HS-5 (cell line): ENCODE measurements at places on chromosomes 4 and X.

- DNase-seq, result no peak
These were observed 227.4 kb downstream of the HS3ST1 start for GRCh38 chr4:11201256-11201655.

DNA sequence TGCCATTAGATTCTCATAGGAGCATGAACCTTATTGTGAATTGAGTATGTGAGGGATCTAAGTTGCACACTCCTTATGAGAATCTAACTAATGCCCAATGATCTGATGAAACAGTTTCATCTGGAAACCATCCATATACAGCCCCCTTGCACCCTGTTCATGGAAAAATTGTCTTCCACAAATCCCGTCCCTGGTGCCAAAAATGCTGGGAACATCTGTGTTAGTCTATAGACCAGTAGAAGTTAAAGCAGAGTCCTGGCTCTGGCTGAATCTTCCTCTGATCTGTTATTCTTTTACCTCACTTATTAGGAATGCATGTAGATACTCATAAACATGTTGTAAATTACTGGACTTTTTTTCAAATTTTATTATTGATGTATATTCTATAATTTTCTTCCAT is 29.2 kb downstream of the SULT1B1 start:
- DNase-seq, result no peak

- no peak for DNase-seq
These were observed 50.4 kb downstream of the C4orf50 start for GRCh38 chr4:5967783-5968182.

- no peak for DNase-seq
These were observed 205.3 kb downstream of the ARAP2 start for GRCh38 chr4:36039026-36039425.

DNA sequence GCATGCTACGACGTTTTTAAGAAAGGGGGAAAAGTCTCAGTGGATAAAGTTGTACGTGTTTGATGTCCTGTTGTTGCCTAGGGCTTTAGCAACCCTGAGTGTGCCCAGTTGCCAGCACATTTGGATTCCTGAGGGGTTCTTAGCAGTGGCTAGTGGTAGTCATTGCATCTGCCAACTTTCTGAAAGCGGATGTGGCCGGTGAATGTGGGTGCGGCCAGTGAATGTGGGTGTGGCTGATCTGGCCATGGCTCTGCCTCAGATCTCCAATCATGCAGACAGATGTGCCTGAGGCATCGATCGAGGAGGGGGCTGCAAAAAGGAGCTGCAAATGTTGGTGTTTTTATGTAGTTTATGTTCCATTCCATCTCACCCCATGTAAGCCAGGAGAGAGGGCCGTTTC is 41.5 kb upstream of the FAT1 start:
- no peak for DNase-seq

DNA sequence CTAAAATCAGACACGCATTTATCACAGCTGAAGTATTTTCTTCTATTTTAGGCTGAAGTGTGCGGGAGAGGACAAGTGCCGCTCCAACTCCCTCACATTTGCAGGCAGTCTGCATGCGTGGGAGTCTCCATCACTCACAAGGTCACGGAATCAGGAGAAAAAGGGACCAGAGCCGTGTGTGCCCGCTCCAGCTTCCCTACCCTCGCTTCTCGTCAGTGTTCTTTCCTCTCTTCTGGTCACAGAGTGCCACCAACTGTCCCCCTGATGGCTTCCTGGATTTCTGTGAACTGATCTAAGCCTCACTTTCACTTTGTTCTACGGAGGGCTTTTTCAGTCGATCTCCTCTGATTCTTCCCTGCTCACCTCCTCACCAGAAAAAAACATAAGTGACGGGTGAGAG is 407.4 kb upstream of the AADAT start:
- DNase-seq, result no peak

GRCh38 chrX:68822641-68823410 is 6.0 kb upstream of the EFNB1 start:
- DNase-seq, result no peak

DNA sequence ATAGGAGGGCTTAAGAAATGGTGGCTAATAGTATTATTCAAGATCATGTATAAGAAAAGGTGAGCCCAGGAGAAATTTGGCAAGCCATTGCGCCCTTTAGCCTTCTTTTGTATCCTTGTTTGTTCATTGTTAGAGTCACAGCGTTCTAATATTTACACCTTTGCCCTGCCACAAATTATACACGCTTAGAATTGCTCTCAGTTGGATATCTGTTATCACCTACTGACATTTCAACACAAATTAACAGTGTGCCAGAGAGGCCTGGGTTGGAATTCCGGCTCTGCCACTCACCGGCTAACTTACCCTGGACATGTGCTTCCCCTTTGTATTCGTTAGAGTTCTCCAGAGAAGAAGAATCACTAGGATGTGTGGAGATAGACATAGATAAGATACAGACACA is 148.7 kb upstream of the KIT start:
- no peak for DNase-seq

DNA sequence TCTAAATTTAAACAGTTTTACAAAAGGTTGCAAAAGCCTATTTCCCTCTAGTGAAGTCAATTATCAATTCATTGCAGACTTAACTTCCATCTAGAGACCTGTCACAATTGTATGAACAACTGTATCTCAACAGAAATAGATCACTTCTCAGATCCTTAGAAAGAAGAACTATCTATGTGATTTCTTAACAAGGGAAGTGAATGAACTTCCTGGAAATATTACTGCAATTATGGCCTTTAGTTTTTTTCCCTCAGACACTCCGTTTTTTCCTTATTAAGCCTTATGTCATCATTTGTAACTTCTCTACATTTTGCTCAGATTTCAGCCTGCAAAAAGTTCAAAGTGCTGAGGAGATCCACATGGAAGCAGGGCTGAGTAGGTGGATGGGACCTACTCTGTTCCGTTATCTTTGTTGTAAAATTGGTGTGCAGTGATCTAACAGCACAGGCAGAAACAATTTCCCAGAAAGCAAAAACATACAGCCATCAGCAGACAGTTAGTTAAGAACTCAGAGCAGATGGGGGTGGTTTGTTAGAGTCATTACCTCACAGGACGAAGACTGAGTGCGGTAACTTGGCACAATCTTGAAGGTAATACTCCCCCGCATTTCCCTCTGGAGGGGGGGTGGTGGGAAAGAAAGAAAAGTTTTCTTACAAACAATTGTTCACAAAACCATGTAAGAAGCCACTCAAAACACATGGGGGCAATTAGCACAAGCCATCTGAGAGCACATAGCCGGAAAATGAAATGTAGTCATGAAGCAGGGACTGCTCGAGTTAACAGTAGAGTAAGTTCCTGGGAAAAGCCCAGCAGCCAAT is 112.3 kb downstream of the NYX start:
- no peak for DNase-seq

DNA sequence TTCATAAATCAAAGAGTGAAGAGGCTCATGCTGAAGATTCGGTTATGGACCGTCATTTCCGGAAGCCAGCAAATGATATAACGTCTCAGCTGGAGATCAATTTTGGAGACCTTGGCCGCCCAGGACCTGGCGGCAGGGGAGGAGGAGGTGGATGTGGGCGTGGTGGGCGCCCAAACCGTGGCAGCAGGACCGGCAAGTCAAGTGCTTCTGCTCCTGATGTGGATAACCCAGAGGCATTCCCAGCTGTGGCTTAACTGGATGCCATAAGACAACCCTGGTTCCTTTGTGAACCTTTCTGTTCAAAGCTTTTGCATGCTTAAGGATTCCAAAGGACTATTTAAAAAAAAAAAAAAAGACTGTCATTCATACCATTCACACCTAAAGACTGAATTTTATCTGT is 44.0 kb upstream of the EFNB1 start:
- no peak for DNase-seq

- no peak for DNase-seq
These were observed 242.6 kb downstream of the GPC3 start for GRCh38 chrX:133742602-133743305.

DNA sequence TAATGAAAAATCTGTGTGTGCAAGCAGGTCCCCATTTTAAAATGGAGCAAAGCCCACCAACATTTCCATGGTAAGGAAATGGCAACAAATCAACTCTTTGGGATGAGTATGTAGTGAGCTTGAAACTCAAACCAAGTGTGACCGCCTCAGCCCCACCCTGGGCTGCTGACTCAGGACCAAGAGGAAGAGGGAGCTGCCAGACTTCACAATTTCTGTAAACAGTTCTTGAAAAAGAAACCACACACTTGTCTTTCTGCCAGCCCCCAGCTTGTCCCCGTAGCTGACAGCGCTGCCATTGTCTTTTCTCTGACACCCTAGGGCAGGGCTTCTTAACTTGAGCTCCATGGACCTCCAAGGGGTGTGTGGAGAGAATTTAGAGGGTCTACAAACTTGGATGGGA is 10.3 kb downstream of the RTL5 start:
- no peak for DNase-seq

DNA sequence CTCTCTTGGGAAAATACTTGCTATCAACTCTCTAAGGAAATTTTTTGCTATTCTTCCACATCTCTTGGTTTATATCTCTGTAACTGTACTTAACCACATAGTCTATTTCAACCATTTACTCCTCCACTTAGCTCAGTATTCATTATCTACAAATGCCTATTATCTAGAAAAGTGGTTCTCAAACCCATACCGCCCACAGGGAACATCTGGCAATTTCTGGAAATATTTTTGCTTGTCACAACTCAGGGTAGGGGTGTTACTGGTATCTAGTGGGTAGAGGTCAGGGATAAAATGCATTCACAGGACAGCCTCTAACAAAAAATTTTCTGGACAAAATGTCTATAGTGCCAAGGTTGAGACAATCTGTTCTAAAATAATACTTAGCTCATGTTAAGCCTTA is 14.4 kb downstream of the ATRX start:
- DNase-seq, result no peak

DNA sequence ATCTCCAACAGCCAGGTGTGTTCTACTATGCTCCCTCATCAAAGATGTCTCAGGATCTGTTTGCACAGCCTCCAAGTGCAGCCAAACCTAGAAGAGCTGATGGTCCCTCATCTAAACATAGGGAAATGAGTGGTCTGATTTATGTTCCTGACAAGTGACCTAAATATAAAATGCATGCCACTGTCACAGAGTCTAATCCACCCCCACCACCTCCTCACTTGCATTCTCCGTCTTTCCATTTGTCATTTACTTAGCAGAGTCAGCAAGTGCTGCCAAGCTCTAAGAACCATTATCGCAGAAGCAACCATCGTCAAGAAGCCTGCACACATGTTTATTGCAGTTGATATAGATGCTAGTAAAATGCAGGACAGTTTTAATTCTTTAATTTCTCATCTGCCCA is 33.1 kb upstream of the VCX3A start:
- DNase-seq, result no peak

GRCh38 chrX:18828832-18829404 is 121.5 kb downstream of the PPEF1 start:
- no peak for DNase-seq

- no peak for DNase-seq
These were observed 5.0 kb downstream of the WAS start for GRCh38 chrX:48688531-48689150.

- no peak for DNase-seq
These were observed 63.4 kb upstream of the SORBS2 start for GRCh38 chr4:185875316-185875907.

GRCh38 chr4:78612398-78613178 is 61.0 kb downstream of the ANXA3 start:
- DNase-seq, result peak; percentile 24

DNA sequence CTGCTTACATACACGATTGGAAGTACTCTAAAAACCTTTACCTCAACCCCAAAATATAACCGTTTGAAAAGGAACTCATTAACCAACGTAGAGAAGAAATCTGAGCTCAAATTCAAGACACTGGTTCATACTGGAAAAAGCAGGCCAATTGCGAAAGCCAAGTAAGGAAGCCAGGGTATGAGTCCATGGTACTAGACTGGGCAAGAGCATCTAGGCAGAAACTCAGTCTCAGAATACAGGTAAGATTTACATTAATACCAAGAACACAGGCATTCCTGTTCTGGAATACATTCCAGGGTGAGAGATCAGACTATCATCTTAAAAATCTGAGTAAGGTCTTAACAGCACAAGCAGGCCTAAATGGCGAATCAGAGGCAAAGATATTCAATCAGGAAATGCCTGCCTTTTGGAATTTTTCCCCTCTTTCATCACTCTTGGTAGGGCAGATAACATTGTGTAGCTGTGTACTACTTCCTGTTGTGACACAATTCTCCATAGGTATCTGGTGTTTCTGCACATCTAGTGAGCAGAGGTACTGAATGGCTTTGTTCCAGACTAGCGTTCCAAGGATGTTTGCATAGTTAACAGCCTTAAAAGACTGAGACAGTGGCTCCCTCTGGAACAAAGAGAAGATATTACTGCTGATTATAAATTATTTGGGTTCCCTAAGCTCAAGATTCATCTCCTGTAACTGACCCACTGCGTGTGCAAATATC is 311.3 kb downstream of the PCDH19 start:
- DNase-seq, result no peak

DNA sequence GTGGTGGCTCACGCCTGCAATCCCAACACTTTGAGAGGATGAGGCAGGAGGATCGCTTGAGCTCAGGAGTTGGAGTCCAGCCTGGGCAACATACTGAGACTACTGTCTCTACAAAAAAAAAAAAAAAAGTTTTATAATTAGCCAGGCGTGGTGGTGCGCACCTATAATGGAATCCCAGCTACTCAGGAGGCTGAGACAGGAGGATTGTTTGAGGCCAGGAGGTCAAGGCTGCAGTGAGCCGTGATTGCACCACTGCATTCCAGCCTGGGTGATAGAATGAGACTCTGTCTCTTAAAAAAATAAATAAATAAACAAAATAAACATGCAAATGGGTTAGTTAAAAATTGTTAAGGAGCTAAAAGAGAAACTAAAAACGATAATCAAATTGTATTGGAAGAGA is 7.7 kb downstream of the GLOD5 start:
- DNase-seq, result no peak

GRCh38 chrX:47481160-47481559 is 1.9 kb downstream of the ZNF41 start:
- DNase-seq, result no peak

DNA sequence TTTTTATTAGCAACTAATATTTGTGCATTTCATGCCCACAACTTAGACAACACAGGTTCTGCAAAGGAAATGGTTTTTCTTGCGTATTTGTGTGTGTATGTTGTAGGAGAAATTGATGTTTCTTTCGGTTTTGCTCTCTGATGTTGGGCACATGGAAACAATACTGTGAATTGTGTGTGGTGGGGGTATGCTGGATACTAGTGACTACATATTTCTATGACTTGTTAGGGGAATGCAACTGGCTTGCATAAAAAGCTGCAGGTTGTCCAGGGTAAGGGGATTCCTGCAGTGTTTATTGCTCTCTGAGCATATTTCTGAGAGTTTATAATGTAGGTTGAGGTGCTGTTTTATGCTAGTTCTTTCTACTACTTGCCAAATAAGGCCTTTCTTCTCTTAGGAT is 11.6 kb downstream of the DLG3 start:
- DNase-seq, result no peak

GRCh38 chr4:89511776-89512175 is 204.2 kb upstream of the GPRIN3 start:
- DNase-seq, result no peak

- peak; percentile 86 for DNase-seq
These were observed 65.6 kb downstream of the RAB40A start for GRCh38 chrX:103453655-103454054.

DNA sequence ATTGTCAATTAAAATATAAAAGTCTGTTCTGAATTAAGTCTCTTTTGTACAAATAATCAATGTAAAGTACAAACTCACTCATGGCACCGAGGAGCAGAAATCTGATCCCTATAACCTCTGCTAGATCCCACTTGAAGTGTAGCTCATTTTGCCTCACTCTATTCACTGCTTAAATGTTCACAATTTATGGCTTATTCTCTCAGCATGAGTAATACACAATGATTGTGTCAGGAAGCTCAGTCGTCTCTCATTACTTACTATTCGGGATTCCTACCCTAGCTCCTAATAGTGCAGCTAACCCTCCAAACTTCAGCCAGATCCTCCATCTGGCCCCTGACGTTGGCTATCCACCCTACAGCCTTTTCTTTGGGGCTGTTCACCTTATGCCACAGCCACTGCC is 4.7 kb upstream of the AMMECR1 start:
- DNase-seq, result no peak
